Stimulated activated naive CD4-positive, alpha-beta T cell treated with Interleukin-2 at 50 U/mL for 16 hours (primary cell): ENCODE measurements at places on chromosomes 11 and 22.

DNA sequence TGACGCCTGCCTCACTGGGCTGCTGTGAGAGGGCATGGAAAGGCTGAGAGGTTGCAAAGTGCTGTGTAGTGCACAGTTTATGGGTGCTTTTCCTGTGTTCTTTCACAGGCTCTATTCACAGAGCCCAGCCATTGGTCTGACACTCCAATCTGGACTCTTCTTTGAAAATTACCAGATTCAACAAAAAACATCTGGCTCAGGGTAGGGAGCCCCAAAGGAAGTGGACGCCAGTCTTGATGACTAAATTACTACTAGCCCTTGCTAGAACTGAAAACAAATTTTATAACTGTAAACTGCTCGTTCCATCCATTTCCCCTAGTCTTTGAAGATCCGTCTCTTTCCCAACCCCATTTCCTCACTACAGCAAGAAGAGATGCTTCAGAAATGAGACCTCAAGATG is 178.6 kb downstream of the TENM4 start:
- DNase-seq, result no peak

DNA sequence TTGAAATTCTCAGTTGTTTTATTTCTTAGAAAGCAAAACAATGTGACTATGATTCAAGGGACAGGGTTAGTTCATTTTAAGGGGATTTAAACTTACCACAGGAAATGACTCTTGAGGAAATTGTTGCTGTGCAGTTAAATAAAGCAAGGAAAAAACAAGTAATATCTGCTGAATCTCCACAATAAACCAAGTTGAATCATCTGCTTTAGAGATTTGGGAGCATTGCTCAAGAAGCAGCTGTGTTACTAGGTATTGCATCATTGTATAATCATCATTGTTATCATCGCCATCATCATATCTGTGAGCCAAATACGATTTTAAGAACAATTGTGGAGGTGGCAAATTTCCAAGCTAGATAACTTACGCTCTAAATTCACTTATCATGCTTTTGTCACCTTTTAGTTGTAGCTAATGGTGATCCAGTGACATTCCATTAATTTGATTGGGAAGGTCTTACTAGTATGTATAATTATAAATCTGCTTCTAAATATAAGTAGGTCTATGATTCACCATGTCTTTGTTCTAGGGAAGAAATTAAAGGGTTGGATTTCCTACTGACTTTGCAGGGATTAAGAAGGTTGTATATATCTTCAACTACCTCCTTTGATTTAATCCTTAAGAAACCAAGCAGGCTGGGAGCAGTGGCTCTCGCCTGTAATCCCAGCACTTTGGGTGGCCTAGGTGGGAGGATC is 19.9 kb downstream of the MMP10 start:
- no peak for DNase-seq

DNA sequence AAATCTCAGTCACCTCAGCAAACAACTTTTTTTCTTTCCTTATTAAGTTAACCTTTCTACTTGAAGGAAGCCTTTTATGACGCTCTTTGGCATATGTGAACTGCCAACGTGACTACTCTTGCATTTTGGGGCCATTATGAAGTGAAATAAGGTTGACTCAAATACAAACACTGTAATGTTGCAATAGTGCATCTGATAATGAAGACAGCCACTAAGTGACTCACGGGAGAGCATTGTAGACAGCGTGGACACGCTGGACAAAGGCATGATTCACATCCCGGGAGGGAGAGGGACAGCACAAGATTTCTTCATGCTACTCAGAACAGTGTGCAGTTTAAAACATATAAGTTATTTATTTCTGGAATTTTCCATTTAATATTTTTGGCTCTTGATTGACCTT is 560.8 kb downstream of the ETS1 start:
- DNase-seq, result no peak

GRCh38 chr11:45262900-45263299 is 23.2 kb downstream of the SYT13 start:
- DNase-seq, result no peak

DNA sequence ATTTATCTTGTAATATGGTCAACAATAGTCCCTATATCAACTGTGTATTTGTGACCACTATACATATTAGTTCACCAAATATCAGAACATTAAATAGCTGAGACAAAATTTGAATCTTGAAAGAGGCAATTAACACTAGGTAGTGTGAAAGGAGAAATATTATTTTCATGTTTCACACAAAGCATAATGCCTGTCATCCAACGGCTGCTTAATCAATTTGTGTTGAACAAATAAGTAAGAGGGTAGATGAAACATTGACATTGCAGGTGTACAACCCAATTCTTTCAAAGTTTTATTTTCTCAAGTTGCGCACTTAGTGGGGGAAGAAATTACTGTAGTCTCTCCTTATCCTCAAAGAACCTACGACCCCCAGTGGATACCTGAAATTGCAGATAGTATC is 3.4 kb upstream of the OR8I2 start:
- no peak for DNase-seq

- DNase-seq, result no peak
These were observed 5.5 kb downstream of the CHRDL2 start for GRCh38 chr11:74725701-74726100.

- no peak for DNase-seq
These were observed 26.6 kb downstream of the SC5D start for GRCh38 chr11:121318848-121319834.

GRCh38 chr11:121376130-121376529 is 76.0 kb upstream of the SORL1 start:
- DNase-seq, result no peak

DNA sequence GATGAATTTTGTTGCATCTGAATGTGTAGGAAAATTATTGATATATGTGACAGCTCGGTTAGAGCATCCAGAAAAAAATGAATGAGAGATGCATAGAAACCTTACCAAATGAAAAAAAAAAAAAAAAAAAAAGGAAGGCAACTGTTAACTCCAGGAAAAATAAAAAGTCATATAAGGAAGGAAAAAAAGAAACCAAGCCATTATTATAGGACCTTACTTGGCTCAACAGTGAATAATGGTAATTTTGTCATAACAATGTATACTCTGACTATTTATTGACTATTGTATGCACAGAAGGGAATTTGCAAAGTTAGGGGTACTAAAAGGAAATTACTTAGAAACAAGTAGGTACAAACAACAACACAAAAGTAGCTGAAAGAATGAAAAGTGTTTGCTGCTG is 2.0 kb downstream of the DHCR7 start:
- no peak for DNase-seq

- DNase-seq, result no peak
These were observed 61.1 kb downstream of the INSC start for GRCh38 chr11:15175831-15176230.

- no peak for DNase-seq
These were observed 22.1 kb upstream of the NNMT start for GRCh38 chr11:114273890-114274635.

GRCh38 chr11:116217006-116217405 is 555.8 kb downstream of the BUD13 start:
- DNase-seq, result no peak

- no peak for DNase-seq
These were observed 14.2 kb downstream of the SLC22A8 start for GRCh38 chr11:63001456-63001855.

GRCh38 chr22:50246242-50247175 is 1.7 kb upstream of the TUBGCP6 start:
- no peak for DNase-seq

DNA sequence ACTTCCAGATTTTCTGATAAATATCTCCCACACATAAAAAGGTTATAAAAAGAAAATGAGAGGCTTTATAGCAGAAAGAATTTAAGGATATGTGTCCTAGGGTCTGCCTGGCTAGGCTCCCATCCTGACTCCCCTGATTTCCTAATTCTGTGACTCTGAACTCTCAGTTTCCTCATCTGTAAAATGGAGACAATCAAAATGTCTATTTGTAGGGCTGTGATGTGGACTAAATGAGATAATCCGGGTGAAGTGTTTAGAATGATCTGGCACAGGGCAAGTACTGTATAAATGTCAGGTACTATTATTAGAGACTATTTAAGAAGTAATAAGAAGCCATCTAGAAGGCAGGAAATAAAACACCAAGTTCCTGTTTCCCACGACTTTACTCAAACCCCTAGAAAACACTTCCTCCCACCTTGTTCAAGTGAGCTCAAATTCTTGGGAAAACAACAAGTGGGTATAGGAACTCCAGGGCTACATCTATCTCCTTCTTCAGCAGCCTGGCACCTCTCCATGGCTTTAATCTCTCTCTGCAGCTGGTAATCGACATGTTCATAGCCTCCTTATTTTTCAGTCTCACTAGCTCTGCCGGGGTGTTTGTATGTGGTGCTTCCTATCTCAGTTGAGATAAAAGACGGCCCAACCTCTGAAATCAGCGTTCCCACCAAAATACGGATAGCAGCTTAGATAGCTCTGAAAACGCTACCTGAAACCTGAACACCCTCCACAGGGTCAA is 6.7 kb downstream of the ASCC2 start:
- no peak for DNase-seq

DNA sequence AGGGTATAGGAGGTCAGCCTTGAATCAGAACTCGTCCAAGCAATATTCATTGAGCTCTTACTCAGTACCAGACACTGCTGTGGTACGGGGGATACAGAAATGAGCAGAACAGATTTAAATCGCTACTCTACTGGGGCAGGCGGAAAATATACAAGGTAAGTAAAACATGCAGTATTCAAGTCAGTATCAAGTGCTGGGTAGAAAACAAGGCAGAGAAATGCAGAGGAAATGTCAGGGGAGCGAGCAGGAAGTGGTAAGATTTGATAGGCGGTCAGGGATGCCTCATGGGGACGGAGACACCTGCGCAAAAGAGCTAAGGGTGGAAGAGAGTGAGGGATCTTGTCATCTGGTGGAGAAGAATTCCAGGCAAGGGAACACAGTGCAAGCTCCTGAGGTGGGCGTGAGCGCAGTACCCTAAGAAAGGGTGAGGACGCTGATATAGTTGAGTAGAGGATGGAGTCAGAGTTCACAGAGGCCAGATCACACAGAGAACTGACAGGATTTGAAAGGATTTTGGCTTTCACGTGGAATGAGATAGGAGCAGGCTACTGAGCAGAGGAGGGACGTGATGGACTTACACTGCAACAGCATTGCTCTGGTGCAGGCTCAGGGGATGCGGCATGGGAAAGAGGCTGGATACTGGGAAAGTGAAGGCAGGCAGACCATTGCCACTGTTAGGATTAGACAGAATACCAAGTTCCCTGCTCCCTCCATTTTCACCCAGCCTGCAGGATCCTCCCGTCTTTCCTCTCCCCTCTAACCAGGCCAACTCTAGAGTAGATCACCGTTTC is 35.8 kb downstream of the SC5D start:
- DNase-seq, result no peak

DNA sequence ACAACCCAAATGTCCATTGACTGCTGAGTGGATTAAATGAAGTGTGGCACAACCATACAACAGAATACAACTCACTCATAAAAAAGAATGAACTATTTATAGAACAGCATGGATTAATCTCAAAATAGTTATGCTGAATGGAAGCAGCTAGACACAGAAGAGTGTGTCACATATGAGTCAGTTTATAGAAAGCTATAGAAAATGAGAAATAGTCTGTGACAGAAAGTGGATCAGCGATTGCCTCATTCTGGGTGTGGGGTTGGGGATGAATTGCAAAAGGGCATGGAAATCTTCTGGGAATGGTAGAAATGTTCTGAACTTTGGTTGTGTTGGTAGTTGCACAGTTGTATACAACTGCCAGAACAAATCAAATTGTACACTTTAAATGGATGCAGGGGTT is 37.4 kb downstream of the PRR5L start:
- no peak for DNase-seq
